CD4-positive, alpha-beta T cell treated with Interleukin-17A for 1 hour (primary cell): ENCODE measurements at places on chromosomes 3 and 15.

- DNase-seq, result no peak
These were observed 36.2 kb upstream of the TLE3 start for GRCh38 chr15:70133781-70134421.

GRCh38 chr15:66827698-66828055 lies 125.6 kb downstream of the SMAD6 start:
- DNase-seq, result no peak

GRCh38 chr3:155554777-155555451 lies 190.0 kb downstream of the PLCH1 start:
- no peak for DNase-seq

DNA sequence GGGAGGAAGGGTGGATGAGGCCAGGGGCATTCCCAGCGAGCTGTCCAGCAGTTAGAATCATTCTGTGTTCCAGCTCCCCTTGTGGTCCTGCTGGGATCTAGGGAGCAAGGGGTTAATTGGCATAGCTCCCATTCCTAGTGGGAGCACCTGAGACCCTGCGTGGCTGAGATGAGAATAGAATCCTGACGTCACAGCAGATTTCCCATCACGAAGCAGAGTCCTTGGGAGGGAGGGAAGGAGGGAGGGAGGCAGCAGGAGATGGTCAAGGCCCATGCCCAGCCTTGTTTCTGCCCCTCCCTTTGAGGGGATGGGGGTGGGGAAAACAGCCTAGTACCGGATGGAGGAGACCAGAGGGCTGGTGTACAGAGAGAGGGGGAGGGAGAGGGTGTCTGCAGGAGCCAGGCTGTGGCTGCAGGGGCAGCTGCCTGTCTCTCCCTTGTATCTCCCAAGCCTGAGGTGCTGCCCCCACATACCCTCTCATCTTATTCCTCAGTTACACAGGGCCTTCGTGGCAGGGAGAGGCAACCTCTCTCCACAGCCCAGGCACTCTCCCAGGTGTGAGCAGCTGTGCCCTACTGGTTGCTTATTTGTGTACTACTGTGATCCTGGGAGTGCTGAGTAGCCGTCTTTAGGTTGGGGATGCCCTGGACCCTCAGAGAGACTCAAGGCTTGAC lies 5.4 kb downstream of the TYRO3 start:
- DNase-seq, result no peak
